Activated CD4-positive, alpha-beta T cell treated with anti-CD3 and anti-CD28 coated beads for 36 hours (primary cell): ENCODE measurements at places on chromosomes 7 and 10.

DNA sequence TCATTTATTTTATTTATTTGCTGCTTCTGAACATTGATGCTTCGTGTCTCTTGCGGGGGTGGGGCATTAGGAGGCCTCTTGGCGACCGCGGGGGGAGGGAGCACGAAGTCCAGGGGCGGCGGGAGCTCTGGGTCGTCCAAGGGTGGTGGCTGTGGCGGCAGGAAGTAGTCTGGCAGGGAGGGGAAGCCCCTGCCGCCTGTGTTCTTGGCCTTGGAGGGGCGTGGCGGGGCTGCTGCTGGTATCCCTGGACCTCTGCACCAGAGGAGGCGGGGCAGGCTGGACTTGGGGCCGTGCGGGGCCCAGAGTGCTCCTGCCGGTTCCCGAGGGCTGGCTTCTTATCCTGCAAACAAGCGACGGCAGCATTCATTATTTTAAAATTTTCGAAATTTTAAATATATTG lies 70.5 kb upstream of the ABI1 start:
- peak; percentile 27 for DNase-seq

- no peak for DNase-seq
Measured at GRCh38 chr10:130933008-130933390, 378.5 kb downstream of the TCERG1L start.

DNA sequence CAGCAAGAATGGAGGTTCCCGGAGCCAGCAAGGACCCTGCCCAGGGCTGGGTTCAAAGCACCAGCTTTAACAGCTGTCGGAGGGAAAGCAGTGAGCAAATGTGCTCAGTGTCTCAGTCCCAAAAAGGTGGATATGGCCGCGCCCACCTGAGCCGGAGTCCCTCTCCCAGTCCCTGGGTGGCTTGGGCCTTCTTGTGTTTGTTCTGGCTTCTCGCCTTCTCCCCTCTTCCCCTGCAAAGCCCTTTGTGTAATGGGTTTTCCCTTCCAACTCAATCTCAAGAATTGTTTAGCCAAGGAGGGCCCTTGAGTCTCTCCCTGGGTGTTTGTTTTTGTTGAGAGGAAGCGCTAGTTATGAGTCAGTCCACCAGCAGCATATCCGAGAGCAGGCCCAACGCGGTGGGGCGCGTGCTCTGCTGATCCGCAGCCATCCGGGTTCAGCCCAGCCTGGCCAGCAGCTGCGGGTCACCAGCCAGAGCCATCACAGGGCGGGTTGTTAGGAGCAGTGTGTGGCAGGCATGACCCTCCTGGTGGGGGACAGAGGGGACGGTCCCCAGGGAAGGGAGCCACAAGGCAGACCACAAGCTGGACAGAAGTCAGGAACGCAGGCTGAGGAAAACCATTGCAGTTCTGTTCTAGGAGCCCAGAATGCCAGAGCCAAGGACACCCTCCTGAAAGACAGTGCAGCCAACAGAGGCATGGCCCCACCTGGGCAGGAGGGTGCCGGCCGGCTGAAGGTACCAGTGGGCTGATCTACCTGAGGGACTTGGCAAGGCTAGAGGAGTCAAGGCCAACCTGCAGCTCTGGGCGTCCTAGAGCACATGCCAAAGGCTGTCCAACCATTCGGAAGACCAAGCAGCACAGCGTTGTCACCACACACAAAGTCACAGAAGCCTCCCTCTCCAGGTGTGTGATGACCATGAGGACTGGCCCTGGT lies 21.3 kb downstream of the CALML3 start:
- no peak for DNase-seq

GRCh38 chr7:64599359-64599758 lies 36.5 kb upstream of the ZNF680 start:
- no peak for DNase-seq

- no peak for DNase-seq
Measured at GRCh38 chr10:123021517-123021916, 12.7 kb downstream of the ACADSB start.

DNA sequence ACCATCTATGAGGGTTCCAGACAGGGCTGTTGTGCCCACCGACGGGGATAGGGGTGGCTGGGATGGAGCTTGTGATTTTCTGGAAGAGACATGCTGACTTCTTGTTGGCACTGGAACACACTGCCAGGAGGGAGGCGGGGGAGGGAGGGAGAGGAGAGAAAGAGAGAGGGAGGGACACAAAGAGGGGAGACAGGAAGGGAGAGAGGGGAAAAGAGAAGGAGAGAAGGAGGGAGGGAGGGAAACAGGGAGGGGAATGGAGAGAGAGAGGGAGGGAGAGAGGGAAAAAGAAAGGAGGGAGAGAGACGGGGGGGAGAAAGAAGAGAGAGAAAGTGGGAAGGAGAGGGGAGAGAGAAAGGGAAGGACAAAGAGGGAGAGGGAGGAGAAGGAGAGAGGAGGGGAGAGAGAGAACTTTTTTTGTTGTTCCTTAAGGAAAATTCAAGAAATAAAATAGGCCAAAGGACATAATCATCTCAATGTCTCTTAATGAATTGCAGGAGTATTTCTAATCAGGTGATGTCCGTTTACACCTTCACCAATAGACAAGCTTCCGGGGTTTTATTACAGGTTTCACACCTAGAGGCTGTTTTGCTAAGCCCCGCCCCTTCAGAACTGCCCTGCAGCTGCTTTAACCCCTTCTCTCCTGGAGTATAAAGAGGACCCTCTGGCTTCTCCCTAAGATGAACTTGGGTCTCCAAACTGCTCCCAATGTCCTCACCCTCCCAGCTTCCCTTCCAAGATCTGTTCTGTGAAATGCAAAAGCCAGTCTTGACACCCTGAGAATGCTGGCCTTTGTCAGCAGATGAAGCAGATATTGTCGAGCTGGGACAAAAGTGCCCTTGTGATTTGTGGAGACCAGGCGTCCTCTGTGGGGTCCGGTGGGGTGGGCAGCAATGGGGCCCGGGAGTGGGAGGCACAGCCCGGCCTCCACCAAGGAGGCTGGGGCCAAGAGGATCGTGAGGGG lies 82.0 kb upstream of the GTF2IRD1 start:
- peak; percentile 13 for DNase-seq

- peak; percentile 59 for DNase-seq
Measured at GRCh38 chr7:128361411-128362379, at the start of gene PRRT4. Gene PRRT4, minus strand, starts transcription at chr7:128361690.

DNA sequence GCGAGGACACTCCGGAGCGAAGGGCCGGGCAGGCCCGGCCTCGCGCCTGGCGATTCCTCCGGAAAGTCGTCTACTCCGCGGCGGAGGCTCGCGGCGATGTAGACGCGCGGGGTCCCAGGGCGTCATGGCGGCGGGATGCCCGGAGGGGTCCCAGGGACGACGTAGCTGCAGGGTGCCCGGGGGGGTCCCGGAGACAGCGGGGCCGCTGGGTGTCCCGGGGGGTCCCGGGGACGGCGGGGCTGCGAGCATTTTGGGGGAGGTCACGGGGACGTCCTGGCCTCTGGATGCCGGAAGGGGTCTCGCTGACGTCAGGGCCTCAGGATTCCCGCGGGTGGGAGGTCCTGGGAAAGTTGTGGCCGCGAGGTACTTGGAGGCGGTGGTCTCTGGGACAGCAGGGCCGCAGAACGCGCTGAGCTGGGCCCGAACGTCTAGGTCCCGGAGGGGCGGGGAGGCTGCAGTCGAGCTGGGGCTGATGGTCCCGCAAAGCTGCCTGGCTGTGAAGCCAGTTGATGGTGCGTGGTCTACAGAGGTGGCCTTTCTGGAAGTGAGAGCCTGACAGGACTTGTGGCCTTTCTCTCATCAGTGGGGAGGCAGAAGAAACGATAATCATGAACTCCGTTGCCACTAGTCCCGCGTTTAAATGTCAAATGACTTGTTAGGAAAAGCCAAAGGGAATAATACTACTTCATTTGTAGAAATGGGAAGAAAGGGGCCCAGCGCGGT lies 637 bp downstream of the HSPA14 start:
- peak; percentile 55 for DNase-seq

DNA sequence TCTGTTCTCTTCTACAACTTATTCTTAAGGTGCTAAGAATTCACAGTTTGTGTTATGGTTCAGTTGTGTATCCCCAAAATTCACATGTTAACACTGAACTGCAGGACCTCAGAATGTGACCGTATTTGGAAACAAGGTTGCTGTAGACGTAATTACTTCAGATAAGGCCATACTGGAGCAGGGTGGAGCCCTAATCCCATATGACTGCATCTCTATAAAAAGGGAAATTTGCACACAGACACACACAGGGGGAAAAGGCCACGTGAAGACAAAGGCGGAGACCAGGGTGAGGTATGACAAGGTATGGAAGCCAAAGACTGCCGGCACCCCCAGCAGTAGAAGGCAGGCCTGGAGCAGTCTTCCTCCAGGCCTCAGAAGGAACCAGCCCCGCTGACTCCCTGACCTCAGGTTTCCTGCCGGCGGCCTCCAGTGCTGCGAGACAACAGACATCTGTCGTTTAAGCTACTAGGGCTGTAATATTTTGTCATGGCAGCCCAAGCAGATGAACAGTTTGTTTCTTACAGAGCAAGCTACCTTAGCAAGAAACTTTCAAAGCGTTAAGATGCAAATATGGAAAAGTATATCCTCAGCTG lies 98.7 kb downstream of the PROSER2 start:
- DNase-seq, result no peak

DNA sequence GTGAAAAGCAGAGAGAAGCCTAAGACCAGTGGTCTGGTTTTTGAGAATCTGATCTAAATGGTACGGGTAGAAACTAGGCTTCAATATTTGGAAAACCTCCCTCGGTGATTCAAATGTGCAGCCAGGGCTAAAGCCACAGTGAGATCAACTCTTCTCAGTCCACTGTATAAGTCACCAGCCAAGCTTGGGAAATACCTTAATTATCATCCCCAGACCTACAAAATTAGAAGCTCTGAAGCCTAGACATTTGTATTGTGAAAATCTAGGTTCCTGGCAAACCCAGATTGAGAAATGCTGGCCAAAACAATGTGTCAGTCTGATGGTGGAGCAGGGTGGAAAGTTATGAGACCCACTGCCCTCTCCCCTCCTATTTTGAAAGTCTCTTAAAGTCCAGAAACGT lies 131.7 kb downstream of the DGKI start:
- DNase-seq, result no peak

- DNase-seq, result no peak
Measured at GRCh38 chr10:71632896-71633600, 86.5 kb downstream of the C10orf105 start.

DNA sequence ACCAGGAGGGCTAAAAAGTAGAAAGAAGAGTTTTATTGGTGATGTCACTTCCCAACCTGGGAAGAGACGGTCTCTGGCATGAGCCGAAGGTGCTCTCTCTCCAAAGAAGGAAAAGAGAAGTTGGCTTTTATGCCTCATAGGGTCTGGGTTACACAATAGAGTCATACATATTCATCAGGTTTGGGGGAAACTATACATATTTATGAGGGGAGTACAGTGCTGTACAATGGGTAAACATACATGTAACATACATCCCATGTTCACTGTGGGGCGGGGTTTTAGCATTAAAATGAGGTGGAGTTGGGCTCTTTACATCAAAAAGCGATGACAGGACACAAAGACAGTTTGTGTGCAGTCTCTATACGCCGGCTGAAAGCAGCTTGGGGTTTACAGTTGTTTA lies 701.7 kb downstream of the TYW1 start:
- no peak for DNase-seq
